ENCODE measurements at places on chromosomes 16 and 17. TPM values are rescaled to one million over a fixed set of nuclear protein-coding genes. Genes with fewer than 3 reads are reported as not detected.

The CDC42EP4 gene
- 3.5 TPM for total RNA-seq

The KNOP1 gene
- 27.0 TPM for total RNA-seq

The PDIA2 gene
- 0.36 TPM for total RNA-seq

The C16orf89 gene
- not detected for total RNA-seq

The SLC16A5 gene
- total RNA-seq, result 3.1 TPM

The ACE gene
- total RNA-seq, result 0.46 TPM

The RND2 gene
- not detected for total RNA-seq

Measured in GM12878 (cell line).